ENCODE measurements at places on chromosomes 2 and 18. TPM values are rescaled to one million over a fixed set of nuclear protein-coding genes. Genes with fewer than 3 reads are reported as not detected.
A peak's percentile ranks its signal among the peaks of the same experiment; 100 is the strongest.

FBXO15 gene
- total RNA-seq = 0.96 TPM

DNA sequence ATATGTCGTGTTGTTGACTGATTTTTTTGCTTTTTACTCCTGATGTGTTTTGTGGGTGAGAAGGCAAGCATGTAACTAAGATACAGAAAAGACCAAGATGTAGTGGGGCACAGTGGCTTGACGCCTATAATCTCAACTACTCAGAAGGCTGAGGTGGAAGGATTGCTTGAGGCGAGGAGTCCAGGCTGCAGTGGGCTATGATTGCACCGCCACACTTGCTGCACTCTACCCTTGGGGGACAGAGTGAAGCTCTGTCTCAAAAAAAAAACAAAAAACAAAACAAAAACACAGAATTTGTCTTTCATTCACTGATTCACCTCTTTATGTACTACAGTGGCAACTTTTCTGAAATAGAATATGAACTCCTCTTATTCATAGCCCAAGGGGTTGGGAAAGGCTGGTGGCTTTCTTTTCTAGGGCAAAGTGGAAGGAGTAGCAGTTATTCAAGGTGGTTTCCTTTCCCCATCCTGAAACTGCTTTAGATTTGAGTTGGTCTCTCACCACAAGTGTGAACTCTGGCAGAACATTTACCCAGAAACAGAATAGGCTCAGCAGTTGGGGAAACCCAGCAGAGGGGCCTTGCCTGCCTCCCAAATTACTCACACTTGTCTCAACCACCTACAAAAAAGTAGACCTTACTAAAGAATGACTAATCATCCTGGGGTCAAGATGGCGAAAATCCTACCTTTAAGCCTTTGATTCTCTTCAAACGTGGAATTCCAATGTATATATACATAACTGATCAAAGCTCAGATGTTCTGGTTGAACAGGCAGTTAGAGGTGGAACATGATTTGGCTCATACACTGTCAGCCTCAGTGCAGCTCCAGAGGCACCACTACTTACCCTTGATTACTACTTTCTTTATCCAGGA is 6.5 kb downstream of the TANK start:
- peak; percentile 17 for DNase-seq

DNA sequence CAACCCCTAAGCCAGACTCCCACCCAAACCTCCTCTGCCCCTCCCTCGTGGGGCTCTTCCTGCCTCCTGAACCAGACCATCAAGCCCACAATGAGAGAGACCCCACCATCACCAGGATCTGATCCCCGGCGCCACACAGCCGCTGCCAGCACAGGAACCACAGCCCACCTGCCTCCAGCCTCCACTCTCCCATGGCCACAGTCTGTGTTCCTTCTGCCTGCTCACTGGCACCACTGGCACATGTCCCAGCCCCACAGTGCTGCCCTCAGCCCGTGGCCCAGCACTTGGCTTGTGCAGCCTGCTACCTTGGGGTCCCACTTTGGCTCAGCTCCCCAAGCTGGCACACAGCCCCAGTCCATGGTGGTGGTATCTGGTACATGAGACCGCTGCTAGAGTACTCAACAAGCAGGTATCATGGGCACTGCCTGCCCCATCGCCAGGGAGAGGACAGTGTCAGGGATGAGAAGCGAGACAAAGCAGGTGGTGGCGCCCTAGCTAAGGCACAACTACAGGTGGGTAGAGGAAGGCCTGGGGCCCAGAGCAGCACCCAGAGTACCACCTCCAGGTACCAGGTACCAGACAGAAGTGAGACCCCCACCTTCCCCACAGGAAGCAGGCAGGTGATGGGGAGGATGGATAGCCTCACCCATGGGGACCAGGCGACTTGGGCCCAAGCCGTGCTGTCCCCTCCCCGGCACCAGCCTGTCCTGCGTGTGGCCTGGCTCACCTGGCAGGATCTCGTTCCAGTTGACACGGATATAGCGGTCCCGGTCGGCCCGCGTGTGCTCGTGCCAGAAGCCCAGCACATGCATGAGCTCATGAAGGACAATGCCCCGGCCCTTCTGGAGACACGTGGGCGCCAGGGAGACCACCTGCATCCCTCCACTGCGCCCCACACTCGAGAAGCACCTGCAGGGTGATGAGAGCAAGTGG is 6.2 kb downstream of the ASTL start:
- DNase-seq = no peak

NEDD4L gene
- total RNA-seq = 10.9 TPM

SNED1 gene
- 63.7 TPM for total RNA-seq

- no peak for DNase-seq
Measured at GRCh38 chr2:21314322-21314835, 190.6 kb downstream of the TDRD15 start.

CFAP65 gene
- 0.12 TPM for total RNA-seq

AGXT gene
- 0.10 TPM for total RNA-seq

RIT2 gene
- not detected for total RNA-seq

SETBP1 gene
- total RNA-seq = 5.5 TPM

MAP3K20 gene
- 37.8 TPM for total RNA-seq

DNA sequence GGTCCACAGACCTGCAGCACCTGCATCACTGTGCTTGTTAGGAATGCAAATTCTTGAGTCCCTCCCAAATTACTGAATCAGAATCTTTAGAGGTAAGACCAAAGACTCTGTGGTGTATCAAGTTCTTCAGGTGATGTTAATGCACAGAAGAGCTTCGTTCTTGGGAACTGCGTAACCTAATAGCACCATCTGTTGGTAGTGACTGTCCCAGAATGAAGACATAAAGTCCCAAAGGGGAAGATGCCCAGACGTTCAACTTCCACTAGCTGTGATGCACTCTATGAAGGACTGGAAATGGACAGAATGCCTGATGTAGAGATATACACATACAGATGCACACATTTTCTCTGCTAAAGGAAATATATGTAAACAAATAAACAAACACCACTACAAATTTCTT is 576.0 kb downstream of the LRP1B start:
- DNase-seq = no peak

DNA sequence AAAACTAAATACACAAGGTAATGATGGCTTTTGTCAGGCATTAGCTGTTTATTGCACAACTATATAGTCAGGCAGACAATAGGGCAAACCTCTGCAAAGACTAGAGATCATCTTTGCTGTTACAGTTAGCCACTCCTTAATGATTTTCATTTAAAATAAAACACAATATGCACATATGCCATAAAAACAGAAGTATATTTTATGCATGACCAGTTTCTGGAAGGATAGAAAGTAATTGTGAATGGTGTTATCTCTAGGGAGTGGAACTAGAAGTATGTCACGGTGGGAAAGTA is 102.0 kb downstream of the CHN1 start:
- DNase-seq = no peak

DNA sequence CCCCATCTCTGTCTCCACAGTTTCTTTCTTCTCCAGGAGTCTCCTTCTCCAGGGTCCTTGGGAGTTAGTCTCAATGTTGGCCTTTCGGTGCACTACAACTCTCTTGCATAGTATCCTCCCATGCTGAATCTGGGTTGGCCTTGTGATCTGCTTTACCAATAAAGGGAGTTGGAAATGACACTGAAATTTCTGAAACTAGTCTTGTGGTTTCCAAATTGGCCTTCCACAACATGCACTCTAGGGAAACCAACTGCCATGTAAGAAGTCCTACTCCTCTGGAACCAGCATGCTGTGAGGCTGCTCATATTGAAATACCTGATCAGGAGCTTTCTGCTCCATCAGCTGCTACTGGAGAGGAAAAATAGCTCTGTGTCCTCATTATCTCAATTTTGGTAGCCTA is 9.9 kb upstream of the ABHD3 start:
- DNase-seq = no peak

DNA sequence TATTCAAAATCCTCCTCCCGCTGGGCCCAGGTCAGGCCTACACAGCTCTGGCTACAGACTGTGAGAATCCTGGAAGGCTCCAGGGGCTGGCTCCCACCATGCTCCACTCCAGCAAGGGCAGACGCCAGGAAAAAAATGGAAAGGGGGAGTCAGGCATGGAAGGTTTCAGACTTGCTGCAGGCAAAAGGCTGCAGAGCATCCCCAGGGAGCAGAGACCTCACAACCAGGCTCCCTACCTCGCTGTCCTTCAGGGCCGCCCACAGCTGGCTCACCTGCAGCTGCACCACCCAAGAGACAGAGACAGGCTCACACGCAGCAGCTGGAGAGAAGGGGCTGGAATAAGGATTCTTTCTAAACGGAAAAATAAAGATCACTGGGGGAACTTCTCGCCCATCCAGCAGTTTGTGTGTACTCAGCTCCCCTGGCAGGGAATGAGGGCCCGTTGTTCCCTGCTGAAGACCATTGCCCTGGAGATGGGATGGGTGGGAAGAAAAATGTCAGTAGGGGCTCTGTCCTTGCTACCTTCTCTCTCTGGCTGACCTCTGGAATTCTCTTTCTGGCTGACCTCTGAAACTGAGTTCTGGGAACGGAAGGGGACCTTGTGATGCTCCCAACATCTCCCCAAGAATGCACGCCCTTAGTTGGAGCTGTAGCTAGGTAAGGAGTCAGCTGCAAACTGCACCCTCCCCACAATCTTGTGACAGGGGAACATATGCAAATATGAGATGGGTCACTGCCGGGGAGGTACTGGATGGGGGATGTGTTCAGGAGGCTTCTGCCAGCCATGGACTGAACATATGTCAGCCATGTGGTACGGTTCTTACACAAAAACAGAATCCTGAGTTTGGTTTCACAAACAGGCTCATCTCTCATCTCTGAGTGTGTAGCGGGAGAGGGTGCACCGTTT is 34.5 kb downstream of the BCL2 start:
- no peak for DNase-seq

DNA sequence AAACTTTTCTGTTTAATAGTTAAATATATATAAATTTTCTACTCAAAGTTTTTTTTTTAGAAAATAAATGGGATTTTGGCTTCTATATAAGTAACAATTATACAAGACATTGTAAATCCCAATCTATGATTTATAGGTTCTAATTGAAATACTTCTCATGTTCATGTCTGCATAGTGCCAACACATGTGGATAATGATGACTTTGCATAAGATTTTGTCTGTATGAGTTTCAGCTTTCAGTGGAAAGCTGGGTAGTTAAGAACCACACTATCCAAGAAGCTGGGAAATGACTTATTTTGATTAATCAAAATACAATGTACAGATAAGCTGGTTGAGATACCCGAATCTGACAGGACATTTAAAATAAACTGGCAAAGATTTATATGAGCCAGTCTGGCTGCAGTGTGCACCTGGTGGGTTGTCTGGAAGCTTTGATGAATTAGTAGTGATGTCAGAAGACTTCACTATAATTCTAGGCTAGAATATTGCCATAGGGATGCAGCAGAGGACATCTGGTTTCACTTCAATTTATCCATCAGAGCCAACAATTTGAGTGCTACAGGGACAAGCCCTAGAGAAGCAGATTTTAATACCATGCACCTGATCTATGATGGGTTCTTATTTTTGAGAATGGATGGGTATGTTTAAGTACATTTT is 45.4 kb downstream of the EML6 start:
- peak; percentile 35 for DNase-seq

MYO7B gene
- total RNA-seq = 11.3 TPM

DSEL gene
- 0.68 TPM for total RNA-seq

- peak; percentile 83 for DNase-seq
Measured at GRCh38 chr18:74951165-74951760, 257.7 kb downstream of the PTGR3 start.

GRCh38 chr2:139798391-139798790 is 1018.2 kb upstream of the NXPH2 start:
- DNase-seq = no peak

- DNase-seq = peak; percentile 7
Measured at GRCh38 chr2:156088587-156088986, 243.9 kb downstream of the NR4A2 start.

- DNase-seq = peak; percentile 37
Measured at GRCh38 chr18:58671632-58672564, 633 bp downstream of the MALT1 start.

- DNase-seq = no peak
Measured at GRCh38 chr2:128404709-128405466, 86.2 kb upstream of the HS6ST1 start.

UGT1A1 gene
- total RNA-seq = not detected

RFTN2 gene
- 1.7 TPM for total RNA-seq

B4GALT6 gene
- total RNA-seq = 2.4 TPM

DNA sequence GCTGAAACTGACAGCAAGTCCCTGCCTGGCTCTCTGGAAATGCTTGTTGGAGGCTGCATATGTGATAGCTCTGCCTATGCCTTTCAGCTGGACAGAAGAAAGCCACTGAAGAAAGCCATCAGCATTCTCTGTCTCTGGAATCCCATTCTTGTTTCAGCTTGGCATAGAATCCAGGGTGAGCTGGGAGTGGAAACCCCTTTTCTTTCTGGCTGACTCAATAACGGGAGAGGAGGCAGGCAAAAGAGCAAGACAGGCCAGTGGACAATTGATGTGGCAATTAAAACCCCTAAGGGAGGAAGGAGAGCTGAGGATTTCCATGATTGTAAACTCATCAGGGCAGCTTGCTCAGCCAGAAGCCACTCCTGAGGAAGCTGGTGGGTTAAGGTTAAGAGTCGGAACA is 208.1 kb downstream of the CLIP4 start:
- DNase-seq = no peak

- DNase-seq = peak; percentile 3
Measured at GRCh38 chr2:165698444-165698884, 95.6 kb downstream of the GALNT3 start.

AQP12A gene
- total RNA-seq = not detected

ATP6V1B1 gene
- total RNA-seq = 0.68 TPM

UNC80 gene
- not detected for total RNA-seq

DNA sequence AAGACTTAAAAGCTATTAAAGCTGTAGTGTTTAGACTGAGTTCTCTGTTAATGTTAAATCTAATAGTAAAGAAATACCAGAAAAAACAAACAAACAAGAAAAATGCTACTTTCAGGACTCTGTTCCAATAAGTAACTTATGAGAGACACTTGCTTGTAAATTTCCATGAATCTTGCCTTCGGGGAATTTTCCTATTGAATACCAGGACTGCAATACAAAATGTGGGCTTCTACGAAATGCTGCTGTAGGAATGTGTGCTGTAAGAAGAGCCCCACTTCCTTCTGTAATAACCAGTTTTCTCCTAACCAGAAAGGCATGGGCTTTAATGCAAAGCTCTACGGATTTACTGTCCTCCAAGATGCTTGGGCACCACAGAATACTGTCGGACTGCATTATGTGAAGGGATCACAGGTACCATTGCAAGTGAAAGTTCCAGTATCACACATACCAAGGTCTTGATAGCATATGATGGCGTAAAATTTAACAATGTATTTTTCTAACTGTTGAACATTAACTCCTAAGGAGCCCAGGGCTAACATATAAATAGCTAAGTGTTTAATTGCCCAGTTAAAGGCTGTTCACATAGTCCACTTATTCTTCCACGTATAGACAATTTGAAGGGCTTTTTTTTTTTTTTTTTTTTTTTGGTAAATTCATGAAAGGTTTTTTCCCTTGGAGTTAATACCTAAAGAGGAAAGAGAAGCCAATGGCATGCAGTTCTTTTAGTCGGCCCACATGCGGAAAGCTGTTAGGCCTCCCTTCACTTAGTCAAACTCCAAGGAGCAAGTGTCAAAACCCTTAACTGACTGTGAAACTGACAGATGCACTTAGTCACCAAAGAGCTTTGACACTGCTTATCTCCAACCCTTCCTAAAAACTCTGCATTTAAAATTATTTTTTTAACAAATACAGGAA is 564.0 kb upstream of the POU3F3 start:
- DNase-seq = no peak

- DNase-seq = peak; percentile 84
Measured at GRCh38 chr2:38115216-38116032, 39.5 kb upstream of the CYP1B1 start.

GRCh38 chr18:58013241-58014211 is 30.5 kb upstream of the NEDD4L start:
- no peak for DNase-seq

NEU4 gene
- total RNA-seq = not detected

SCN3A gene
- 0.36 TPM for total RNA-seq

SLC9A4 gene
- total RNA-seq = not detected

SS18 gene
- total RNA-seq = 120 TPM

GRCh38 chr18:42413870-42414269 is 458.8 kb downstream of the PIK3C3 start:
- DNase-seq = peak; percentile 1

Data from RPMI7951 (cell line).